Myocyte (in vitro differentiated cells): ENCODE measurements at places on chromosomes 3 and 15. TPM values are rescaled to one million over a fixed set of nuclear protein-coding genes. Genes with fewer than 3 reads are reported as not detected.

Gene PRR23C
- total RNA-seq, result not detected in 2 replicates

- peak; percentile 30 for DNase-seq
Observed at GRCh38 chr15:70879401-70879800, 12.8 kb downstream of the THAP10 start.

DNA sequence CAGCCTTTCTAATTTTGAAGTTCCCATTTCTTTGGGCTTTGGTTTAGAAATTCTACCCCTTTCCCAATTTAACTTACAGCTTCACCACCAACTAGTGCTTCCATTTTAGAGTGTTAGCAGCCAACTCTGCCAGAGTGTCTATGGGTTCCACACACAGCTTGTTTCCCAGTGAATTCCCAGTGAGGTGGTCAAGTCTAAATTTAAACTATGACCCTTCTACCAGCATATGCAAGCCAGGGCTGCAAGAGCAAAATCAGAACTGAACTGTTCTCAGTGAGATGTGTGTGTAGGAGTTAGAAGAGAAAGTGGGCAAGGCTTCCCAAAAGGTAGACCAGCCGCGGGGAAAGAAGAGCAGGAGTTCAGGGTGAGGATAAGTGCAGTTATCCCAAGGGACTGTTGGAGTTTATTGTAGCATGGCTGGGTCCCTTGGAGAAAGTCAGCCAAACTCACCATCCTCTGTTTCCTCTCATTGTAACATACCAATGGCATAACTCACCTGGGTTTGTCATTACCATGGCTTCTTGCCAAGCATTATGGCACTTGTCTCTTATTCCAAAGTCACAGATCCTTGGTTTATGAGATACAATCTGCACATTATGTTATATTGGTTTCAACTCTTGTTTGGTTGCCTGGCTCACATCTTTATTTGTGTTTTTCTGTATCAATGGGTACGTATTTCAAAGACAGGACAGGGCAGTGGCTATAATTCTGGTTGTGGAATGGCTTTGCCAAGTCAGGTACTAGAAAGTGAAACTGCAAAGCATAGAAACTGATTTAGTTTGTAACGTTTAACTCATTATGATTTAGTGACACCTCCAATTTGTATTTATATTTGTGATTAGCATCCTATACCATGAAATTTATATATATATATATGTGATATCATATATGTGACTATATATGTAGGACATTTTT is 130.2 kb upstream of the UMPS start:
- peak; percentile 79 for DNase-seq

DNA sequence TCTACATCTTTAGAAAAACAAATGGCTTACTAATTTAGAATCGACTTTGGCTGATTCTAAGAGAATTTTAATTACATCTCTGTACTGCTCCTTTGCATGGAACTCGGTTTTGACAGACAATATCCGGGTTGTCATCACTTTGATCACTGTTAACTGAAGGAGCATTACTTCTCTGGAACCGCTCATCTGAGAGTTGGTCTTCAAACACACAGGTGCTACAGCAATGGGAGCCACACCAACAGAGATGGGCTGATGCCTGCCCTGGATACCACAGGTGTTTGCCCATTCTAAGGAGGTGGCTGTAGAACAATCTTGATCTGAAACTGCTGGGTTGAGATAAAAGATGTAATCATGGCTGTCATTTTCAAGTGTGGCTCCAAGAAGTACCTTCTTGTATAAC is 21.6 kb downstream of the LINS1 start:
- DNase-seq, result no peak

GRCh38 chr3:17733215-17733614 is 9.2 kb downstream of the TBC1D5 start:
- DNase-seq, result no peak

DNA sequence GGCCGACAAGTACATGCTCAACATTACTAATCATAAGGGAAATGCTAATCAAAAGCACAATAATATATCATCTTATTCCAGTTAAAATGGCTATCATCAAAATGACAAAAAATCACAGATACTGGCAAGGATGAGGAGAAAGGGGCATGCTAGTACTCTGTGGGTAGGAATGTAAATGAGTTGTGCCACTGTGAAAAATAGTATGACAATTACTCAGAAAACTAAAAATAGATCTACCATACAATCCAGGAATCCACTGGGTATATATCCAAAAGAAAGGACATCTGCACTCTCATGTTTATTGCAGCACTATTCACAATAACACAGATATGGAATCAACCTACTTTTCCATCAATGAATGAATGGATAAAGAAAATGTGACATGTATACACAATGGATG is 1256.5 kb downstream of the SI start:
- no peak for DNase-seq
